ENCODE measurements at places on chromosomes 4 and X. TPM values are rescaled to one million over a fixed set of nuclear protein-coding genes. Genes with fewer than 3 reads are reported as not detected.

- H3K4me3 ChIP-seq: no peak overlapping the region
- no peak overlapping the region for H3K27ac ChIP-seq
- H3K4me1 ChIP-seq: no peaks in the 10 kb centered on the region
These were observed 49.5 kb downstream of the IQCM start for GRCh38 chr4:149766135-149766534.

EXOC1 gene
- total RNA-seq: 31.8 TPM

DNA sequence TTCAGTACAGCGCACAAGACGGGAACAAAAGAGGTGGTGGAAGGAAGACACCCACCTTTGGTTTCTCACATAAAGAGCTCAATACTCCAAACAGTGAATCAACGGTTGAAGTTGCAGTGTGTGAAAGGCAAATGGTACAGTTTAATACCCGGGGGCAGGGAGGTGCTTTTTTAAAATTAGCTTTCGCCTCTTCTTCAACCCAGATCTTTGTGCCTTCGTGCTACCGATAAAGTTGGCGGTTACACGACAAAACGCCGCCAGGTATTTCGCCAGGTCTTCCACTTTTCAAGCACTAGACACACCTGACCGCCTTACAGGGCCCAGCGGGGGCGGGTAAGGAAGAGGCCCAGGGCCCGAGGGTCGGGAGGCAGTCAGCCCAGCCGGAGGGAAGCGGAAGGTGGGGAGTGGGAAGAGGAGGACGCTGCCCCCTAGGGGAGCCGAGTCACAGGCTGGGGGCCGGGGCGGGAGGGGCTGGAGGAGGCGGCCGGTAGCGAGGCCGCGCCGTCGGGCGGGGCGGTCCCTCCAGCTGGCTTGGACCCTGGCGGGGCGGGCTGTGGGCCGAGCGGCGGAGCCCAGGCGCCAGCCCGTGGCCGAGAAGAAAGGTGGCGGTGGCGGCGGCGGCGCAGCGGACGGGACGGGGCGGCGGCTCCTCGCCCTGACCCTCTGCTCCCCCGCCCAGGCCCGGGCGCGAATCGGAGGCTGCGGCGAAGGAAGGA is 16.0 kb downstream of the UTP3 start:
- H3K4me3 ChIP-seq: peak overlapping the region; percentile 84
- H3K36me3 ChIP-seq: no peaks in the 10 kb centered on the region
- DNase-seq: peak; percentile 85
- peak overlapping the region; percentile 94 for H3K27ac ChIP-seq

GRCh38 chr4:1406394-1406980 is at the start of gene NKX1-1:
Gene NKX1-1, minus strand, starts transcription at chr4:1406442. Its CDS starts 0 bp downstream, at chr4:1406442.
- no peaks in the 10 kb centered on the region for H3K36me3 ChIP-seq
- H3K27ac ChIP-seq: no peak within 1 kb of the TSS
- peaks cover 86% of the 10 kb centered on the region for H3K27me3 ChIP-seq

GDPD2 gene
- 5.0 TPM for total RNA-seq

CYBB gene
- total RNA-seq: 7.7 TPM

- H3K4me1 ChIP-seq: no peaks in the 10 kb centered on the region
- H3K27me3 ChIP-seq: no peaks in the 10 kb centered on the region
- no peak overlapping the region for H3K4me3 ChIP-seq
- H3K36me3 ChIP-seq: no peaks in the 10 kb centered on the region
- H3K27ac ChIP-seq: no peak overlapping the region
These were observed 14.5 kb downstream of the CRMP1 start for GRCh38 chr4:5878359-5878758.

Data from colonic mucosa (tissue), 4 donors.